Fibroblast of skin of right quadriceps (primary cell): ENCODE measurements at places on chromosomes 7 and 10.

- DNase-seq, result peak; percentile 37
Observed at GRCh38 chr7:69309601-69310000, 288.7 kb upstream of the AUTS2 start.

- DNase-seq, result peak; percentile 80
Observed at GRCh38 chr10:112960151-112960681, 10.2 kb downstream of the TCF7L2 start.

DNA sequence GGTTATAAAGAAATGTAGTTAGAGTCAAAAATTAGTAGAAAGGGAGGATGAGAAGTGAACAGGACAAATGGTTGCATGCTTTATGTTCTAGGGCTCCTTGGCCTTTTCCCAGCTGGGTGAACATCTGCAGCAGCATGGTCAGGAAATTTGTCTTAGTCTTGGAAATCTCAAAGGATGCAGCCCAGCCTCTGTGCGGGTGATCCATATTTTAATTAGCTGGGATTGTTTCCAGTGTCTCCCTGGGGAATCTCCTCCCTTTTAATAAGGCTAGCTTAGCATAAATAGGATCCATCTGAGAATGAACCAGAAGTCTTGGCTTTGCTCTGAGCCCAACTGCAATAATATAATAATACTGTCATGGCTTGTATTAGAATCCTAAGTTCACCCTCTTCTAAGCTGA is 198.3 kb downstream of the PRKG1 start:
- peak; percentile 46 for DNase-seq

DNA sequence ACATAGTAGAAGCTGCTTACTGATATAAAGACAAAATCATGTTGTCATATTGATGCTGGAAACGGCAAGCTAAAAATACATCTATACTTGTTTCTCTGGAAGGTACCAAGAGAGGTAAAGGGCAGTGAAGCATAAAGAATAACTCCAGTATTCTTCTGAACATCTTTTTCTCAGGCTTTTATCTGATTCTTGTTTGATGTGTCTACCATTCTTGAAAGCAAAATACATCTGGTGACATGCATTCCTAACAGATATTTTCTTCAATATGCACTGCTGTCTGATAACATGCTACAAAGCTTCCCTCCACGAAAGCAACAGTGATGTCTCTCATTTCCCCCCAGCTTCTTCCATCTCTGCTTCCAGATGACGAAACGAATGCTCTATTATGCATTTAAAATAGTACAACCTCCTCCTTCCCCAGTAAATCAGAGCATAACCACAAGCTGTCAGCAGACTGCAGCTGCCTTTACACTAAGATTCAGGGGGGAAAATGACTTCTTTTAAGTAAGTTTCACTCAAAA is 100.8 kb downstream of the ARHGAP21 start:
- peak; percentile 61 for DNase-seq

DNA sequence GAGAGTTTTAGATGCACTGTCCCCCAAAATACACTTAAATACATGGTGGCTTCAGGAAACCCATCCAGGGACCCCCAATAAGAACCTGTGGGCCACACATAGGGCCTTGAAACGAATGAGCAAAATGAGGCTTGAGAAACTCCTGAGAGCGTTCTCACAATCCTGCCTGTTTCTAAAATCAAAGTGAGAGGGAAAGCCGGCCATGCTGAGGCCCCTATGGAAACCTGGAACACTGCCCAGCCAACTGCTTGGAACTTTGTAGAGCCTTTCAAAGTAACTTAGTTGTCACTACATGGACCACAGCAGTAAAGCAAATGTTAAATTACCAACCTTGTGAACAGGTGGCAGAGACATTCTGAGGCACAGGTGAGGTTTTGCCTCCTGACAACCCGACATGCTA is 13.4 kb downstream of the SGMS1 start:
- DNase-seq, result peak; percentile 9

GRCh38 chr10:59079386-59080226 is 96.8 kb upstream of the PHYHIPL start:
- peak; percentile 83 for DNase-seq

DNA sequence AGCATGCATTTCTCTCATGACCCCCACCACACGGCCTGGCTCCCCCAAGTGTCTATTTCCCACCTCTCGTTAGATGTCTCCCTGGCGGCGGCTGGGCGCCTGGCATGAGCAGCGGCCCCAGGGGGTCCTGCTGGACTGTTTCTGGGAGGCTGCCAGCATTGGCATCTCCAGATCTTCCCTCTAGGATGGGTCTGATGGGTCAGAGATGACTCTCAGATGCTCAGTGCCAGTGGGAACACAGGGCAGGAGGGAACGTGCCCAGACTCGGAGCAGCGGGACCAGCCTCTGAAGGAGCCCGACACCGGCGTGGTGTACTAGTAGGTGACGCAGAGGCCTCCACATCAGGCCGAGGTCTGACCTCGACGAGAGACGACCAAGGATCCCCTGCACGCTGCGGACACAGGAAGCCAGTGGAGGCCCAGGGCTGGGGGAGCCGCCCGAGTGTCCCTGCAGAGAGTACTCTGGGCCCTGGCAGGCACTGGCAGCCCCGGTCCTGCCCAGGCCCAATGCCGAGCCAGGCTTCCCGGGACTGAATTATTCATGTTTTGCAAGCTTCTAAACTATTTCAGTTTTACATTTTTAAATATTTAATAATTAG is 238.8 kb downstream of the ELFN1 start:
- no peak for DNase-seq

DNA sequence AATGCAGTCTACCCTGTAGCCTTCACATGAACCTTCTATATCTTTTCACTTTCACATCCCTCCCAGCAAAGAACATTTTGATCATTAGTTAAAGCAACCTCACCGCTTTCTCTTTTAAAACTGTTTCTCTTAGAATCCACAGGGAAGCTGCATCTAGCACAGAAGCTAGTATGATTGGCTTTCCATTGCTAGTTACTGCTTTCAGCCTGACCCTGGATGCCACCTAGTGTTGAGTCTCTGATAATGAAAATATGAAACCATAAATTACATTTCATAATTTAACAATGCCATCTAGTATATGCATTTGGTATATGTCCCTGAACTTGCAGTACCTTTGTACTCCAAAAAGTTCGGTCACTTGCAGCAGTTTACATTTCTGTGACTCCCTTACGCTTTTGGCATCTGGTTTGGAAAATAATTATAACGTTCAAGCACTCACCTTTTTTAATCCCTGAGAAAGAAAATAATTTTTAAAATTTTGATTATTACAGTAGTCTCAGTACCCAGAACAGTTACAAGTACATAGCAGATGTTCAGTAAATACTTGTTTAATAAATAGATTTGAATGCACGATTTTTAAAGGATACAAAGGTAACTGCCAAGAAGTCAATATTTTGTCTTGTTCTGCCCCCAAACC is 22.7 kb downstream of the CISD1 start:
- peak; percentile 51 for DNase-seq

- DNase-seq, result peak; percentile 73
Observed at GRCh38 chr10:5776881-5777197, 36.4 kb downstream of the GDI2 start.

DNA sequence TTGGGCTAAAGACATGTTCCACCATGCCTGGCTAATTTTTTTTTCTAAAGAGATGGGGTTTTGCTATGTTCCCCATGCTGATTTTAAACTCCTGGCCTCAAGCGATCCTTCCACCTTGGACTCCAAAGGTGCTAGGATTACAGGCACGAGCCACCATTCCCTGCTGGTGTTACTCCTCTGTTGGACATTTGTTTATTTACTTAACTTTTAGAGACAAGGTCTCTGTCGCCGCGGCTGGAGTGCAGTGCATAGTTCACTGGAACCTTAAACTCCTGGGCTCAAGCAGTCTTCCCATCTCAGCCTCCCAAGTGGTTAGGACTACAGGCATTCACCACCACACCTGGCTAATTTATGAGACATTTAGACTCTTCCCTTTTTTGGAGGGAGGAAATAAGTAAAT is 38.9 kb downstream of the CCAR1 start:
- no peak for DNase-seq

GRCh38 chr10:2334575-2334974 is 597.2 kb upstream of the ADARB2 start:
- no peak for DNase-seq

DNA sequence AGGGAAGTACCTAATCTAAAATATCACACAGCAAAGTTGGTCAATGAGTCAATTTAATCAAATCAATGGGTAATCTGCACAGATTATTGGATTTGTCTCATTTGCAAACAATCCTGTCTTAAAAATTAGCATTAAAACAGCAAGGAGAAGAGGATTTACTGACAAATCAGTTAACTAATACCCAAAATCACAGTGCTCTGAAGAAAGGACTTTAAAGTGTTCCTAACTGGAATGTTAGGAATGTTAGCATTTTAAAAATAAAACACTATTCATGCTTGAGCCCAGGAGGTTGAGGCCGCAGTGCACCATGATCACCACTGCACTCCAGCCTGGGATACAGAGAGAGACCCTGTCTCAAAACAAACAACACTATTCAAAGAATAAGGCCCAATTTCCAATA is 83.1 kb downstream of the CHCHD3 start:
- peak; percentile 4 for DNase-seq

GRCh38 chr10:102150970-102151773 is 1.0 kb upstream of the NOLC1 start:
- peak; percentile 72 for DNase-seq

DNA sequence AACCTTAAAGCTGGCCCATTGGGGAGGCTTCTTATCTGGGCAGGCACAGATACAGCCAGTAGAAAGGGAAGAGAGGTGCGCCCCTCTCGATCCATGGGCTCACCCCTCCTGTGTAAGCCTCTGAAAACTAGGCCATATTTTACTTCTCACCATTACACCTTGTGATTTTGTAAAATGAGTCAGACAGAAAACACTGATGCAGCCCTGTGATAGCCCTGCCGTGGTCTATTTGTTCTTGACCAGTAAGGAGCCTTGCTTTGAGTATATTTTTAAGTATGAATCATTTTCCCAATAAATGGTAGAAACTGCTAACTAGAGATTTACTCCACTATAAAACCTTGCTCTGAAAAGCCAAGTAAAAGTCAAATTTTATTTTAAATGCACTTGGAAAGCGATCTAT is 329.8 kb upstream of the MBL2 start:
- DNase-seq, result no peak

- no peak for DNase-seq
Observed at GRCh38 chr10:91805110-91805838, 7.0 kb downstream of the TNKS2 start.

DNA sequence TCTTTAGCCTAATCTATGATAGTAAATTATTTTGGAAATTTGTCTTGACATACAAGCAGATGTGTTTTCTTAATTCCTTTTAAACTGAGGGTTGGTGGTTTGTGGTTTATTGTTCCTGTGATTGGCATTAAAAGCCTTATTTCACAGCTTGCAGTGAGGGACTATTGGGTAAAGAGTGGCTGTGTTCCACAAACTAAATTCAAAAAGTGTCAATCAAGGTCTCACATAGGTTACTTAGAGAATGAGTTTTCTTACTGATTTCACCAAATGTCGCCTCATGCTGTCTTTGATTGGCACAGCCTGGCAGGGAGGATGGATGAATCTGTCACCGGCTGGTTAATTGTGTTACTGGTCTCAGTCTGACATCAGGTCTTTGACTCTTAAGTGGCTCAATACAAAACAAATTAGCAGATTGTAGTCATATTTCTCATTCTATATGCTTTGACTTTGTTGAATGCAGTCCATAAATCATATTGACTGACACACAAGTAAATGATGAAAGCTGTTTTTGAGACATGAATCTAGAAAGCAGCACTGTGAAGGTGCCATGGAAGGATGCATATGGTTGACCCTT is 66.8 kb upstream of the CYP26C1 start:
- no peak for DNase-seq

GRCh38 chr10:96637709-96638108 is 50.9 kb upstream of the TM9SF3 start:
- DNase-seq, result no peak

GRCh38 chr10:21401196-21401595 is 124.3 kb downstream of the SKIDA1 start:
- DNase-seq, result peak; percentile 55

- DNase-seq, result no peak
Observed at GRCh38 chr7:94907811-94908322, 473 bp downstream of the PPP1R9A start.

DNA sequence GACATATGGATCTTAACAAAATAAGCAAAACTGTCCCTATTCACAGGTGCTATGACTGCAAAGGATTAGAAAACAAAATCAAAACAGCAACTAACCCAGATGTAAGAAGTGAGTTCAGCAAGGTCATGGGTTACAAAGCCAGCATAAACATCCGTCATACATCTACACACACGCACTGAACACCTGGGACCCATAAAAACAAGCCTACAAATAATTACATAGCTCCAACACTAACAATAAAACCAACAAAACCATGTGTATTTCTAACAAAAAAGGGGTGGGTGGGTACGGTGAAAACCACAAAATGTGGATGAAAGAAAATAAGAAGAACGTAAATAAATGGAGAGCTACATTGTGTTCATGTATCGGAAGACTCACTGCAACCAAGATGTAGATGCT is 256.8 kb downstream of the ELFN1 start:
- no peak for DNase-seq

DNA sequence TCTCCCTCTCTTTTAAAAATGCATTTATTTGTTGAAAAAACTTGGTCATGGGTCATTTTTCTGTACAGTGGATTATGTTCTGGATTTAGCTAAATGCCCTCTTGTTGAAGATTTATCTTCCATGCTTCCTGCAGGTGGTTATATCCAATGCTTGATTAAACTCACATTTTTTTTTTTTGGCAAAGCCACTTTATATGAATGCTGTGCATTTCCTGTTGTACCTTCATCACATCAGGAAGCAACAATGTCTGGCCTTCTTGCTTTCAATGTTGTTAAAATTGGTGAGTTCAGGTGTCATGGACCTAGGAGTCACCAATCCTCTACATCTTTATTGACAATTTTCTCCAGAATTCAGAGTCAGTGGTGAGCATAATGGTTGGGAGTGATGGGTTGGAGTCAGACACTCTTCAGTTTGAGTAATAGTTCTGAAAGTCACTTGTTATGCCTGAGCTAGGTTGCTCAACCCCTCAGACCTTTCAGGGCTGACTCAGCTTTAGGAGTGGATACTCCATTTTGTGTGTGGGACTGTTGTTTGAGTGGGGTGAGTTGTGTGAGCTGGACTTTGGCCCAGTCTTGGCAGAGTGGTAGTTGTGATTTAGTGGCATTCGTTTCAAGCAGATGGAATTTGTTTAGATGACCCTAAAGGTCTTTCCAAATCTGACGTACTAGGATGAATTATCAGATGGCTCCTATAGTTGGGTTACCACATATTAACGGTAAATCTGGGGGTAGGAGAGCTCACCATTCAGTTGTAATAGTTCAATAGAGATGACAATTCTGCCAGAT is 213.5 kb upstream of the ZNF32 start:
- DNase-seq, result peak; percentile 98

GRCh38 chr10:105797234-105797890 is 1156.3 kb downstream of the SORCS3 start:
- DNase-seq, result peak; percentile 34
